Spleen (tissue), 13 donors: ENCODE measurements at places on chromosomes 11 and 22. TPM values are rescaled to one million over a fixed set of nuclear protein-coding genes. Genes with fewer than 3 reads are reported as not detected.
A peak's percentile ranks its signal among the peaks of the same experiment; 100 is the strongest.

Gene FERMT3
- 180 TPM for total RNA-seq

Gene USH1C
- not detected for total RNA-seq

Gene LGALS12
- 1.7 TPM for total RNA-seq

Gene NFRKB
- total RNA-seq = 28.5 TPM

Gene CHRDL2
- not detected for total RNA-seq

Gene GP1BB
- total RNA-seq = 18.0 TPM

Gene E2F8
- total RNA-seq = 2.4 TPM

Gene DDI1
- total RNA-seq = not detected

Gene PIWIL4
- total RNA-seq = 5.0 TPM

Gene MMP12
- 9.9 TPM for total RNA-seq

Gene ACTN3
- not detected for total RNA-seq

Gene DNAJB7
- total RNA-seq = not detected

DNA sequence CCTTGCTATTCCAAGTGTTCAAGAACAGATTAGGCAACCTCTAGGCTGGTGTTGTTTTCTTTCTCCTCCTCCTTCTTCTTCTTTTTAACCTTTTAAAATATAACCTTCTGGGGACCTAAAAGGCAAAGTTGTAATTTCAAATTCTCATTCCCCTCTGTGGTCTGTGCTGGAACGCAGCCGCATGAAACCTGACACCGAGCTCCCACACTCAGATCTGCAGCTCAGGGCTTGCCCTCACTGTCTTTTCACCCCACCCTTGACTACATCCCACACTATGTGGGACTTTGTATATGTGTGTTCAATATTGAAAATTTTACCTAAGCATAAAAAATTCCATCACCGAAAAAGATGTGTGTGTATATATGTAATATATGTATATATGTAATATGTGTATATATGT lies 62.0 kb upstream of the ARHGAP42 start:
- DNase-seq = no peak

GRCh38 chr22:36331912-36332622 lies 55.7 kb downstream of the MYH9 start:
- DNase-seq = peak; percentile 95

- no peak for DNase-seq
Observed at GRCh38 chr11:28123151-28123581, 15.0 kb downstream of the METTL15 start.

- DNase-seq = no peak
Observed at GRCh38 chr11:112516261-112516660, 255.6 kb upstream of the PLET1 start.

- DNase-seq = peak; percentile 64
Observed at GRCh38 chr22:20406686-20407408, 12.9 kb downstream of the ZNF74 start.

GRCh38 chr11:59009661-59010060 lies 70.4 kb downstream of the GLYATL1 start:
- DNase-seq = no peak

DNA sequence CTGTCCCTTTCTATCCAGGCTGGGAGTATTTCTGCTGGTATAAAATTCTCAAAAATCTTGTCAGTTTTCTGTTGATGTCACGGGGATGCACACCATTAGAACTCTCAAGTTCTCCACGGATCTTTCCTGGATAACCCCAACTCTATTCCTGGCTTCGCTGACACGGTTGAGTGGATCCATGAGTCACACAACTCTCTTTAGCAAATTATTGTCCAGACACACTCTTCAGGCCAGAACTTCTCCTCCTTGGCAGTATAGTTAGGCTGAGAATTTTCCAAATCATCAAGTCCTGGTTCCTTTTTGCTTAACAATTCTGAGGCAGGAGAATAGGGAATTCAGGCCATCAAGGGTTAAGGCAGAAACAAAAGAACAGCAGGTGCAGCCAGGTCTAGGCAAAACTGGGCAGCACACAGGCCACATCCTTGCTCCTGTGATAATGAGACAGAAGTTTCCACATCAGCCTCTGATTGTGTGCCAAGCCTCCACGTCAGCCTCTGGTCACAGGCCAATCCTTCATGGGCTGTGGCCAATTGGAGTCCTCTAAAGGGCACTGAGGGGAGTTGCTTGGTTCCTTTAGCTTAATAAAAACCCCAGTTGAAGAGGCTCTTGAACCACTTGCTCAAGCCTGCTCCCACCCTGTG lies 5.7 kb upstream of the ACAT1 start:
- DNase-seq = no peak

DNA sequence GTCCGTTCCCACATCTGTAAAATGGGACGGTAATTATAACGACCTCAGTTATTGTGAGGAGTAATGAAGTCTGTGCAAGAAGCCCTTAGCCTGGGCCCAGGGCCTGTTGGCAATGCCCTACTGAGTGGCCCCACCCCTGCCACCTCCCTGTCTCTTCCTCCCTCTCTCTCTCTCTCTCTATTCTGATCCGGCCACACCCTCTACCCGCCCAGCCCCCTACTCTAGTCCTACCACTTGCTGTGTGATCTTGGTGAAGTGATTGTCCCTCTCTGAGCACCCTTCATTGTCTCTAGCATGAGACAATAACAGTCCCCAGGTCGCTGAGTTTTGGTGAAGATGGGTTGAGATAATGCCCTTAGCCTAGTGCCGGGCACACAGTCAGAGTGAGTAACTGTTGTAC lies 7.4 kb upstream of the SEC14L6 start:
- no peak for DNase-seq

GRCh38 chr11:128692753-128693415 lies 988 bp upstream of the FLI1 start:
- peak; percentile 92 for DNase-seq

GRCh38 chr11:125426818-125427528 lies 69.1 kb downstream of the FEZ1 start:
- DNase-seq = no peak

DNA sequence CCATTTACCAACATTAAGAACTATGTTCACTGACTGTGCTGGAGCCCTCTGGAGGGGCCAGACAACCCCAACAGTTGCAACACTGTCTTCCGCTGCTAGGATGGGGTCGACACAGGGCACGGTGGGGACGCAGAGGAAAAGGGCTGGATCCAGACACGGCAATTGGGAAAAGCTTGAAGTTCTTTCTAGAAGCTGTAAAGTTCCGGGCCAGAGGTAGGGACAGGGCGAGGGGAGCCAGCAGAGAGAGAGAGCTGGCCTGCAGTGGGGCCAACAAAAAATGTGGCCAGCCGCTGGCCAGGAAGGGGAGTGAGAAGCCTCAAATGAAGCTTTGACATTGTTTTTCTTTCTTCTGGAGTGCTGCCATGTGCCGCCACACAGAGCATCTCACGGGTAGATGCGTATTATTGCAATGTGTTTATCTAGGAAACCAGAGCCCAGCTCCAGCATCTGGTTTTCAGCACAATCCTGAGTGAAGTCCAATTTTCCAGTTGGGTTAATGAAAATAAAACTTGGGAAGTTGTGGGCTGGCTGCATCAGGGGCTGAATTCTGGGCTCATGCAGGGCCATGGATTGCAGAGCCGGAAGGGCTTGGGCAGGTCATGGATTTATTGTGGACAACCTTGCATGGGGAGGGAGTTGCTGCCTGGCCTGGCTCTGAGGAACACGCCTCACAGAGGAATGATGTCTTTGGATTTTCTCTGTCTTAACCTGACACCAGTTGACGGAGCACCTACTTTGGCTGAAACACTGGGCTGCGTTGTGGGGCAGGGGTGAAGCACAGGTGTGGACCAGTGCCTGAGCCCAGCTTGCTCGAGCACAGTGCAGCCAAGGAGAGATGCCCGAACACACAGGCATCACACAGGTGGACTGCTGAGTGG lies 67.6 kb upstream of the AMPD3 start:
- DNase-seq = no peak

- peak; percentile 17 for DNase-seq
Observed at GRCh38 chr11:47924184-47924691, 56.1 kb upstream of the PTPRJ start.

DNA sequence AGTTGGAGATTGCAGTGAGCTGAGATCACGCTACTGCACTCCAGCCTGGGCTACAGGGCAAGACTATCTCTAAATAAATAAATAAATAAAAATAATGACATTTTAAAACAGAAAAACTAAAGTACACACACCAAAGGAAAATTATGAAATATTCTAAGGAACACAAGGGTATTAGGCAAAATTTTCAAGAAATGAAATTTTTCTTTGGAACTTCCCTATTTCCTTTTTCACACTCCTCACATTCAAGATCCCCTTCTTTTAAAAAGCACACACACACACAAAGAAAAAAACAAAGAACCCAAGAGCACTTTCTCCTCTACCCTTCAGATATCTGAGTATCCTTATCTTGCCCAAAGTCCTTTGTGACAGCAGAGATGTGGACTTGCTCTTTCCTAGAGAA lies 92.8 kb downstream of the CCDC73 start:
- no peak for DNase-seq

GRCh38 chr11:32110795-32111194 lies 19.9 kb downstream of the RCN1 start:
- DNase-seq = no peak

DNA sequence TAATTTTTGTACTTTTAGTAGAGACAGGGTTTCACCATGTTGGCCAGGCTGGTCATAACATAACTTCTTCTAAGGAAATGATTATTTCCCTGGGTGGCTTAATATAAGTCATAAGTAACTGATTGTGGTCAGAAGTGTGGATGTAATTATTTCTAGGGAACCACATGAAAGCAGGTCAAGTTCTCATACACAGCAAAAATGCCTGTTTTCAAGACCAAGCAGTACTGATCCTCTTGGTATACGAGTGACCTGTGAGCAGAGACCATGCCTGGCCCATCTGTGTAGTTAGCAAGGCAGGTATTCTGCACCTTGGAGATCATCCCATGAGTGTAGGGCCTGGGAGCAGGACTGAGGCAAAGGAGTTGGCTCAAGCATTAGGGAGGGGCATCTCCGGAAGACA lies 32.5 kb upstream of the NUCB2 start:
- DNase-seq = no peak

GRCh38 chr11:3986301-3986700 lies 108.3 kb upstream of the RRM1 start:
- DNase-seq = no peak

- no peak for DNase-seq
Observed at GRCh38 chr22:30841273-30841672, 127.3 kb downstream of the MORC2 start.

- no peak for DNase-seq
Observed at GRCh38 chr11:111427471-111427912, 48.4 kb upstream of the POU2AF1 start.

- no peak for DNase-seq
Observed at GRCh38 chr11:12604557-12605153, 69.6 kb upstream of the TEAD1 start.

- DNase-seq = peak; percentile 55
Observed at GRCh38 chr11:76793391-76794291, 10.5 kb downstream of the TSKU start.

GRCh38 chr22:42719656-42720262 lies 911 bp downstream of the A4GALT start:
- DNase-seq = no peak

- DNase-seq = no peak
Observed at GRCh38 chr11:131079036-131079435, 162.8 kb upstream of the SNX19 start.

DNA sequence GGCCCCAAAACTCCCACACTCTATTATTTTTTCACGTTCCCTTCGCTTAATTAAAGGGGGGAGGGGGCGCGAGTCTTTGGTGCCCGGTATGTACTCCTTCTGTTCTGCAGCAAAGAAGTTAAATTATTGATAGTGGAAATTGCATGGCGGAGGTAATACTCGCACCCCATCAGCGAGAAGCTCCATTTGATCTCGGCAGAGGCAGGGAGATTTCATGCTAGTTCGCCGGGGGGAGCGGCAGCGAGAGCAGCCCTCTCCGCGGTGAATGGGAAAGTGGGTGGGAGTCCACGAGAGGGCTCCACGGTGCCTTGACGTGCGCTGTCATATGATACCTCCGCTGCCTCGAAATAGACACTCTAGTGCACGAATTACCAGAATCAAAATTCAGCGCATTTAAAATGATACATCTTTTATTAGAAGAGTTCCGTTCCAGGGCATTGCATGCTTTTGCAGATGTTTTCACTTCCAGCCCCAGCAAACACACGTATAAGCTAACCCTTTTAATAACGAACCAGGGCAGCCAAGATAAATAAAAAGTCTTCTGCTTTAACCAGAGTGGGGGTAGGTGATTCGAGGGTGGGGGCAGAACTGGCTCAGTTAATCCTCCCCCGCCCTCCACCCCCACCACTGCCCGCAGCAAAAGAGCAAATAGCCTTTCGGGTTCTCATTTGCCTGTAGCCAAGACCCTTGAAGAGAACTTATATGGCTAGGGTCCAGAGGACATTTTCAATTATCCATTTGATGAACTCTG lies 1.3 kb upstream of the BDNF start:
- DNase-seq = no peak

- no peak for DNase-seq
Observed at GRCh38 chr11:134801570-134801969, 389.5 kb upstream of the B3GAT1 start.

GRCh38 chr11:11243209-11243589 lies 109.9 kb downstream of the CSNK2A3 start:
- DNase-seq = no peak

DNA sequence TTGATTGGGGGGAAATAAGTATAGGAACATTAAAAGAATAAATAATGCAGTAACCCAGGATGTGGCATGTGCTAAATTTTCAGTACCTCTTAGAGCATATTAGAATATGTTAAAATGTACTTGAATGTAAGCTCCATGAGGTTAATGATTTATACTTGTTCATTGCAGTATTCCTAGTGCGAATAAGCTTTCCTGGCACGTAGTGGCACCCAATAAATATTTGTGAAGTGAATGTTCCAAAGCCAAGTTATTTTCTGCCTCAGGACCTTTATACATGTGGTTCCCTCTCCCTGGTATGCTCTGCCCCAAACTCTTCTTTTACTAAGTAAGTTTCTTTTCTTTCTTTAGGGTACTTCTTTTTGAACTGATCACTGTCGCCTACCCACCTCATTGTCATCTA lies 118.8 kb downstream of the DBX1 start:
- no peak for DNase-seq

DNA sequence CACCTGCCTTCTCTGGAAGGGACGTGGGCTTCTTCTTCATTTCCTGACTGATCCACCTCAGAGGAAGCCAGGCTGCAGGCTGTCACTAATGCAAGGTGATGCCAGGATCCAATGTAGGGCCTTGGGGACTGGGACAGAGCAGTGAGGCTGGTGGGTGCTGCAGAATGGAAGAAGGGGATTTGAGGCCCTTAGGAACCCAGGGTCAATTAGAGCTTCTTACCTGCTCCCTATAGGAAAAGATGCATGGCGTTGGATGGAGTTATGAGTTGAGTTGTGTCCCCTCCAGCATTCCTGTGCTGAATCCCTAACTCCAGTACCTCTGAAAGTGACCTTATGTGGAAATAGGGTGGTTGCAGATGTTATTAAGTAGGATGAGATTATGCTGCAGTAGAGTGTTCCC lies 190.4 kb downstream of the MIAT start:
- DNase-seq = no peak

DNA sequence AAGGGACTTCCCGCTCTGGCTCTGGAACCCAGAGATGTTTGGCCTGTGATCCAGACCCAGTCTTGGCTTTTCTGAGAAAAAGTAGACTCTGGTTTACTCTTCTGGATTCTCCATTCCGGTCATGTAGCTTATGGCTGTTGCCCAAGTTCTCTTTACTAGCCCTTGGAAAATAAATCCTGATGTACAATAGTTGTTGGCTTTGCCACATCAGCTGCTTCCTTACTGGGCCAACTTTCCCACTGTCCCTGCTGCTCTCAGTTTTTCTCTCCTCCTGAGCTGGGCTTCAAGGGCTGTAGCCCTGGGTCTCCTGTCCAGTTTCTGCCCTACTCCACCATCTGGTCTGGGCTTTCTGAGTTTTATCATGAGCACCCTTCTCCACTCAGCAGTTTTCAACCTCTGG lies 12.5 kb downstream of the PATZ1 start:
- DNase-seq = no peak

- no peak for DNase-seq
Observed at GRCh38 chr11:85540635-85541205, 86.4 kb downstream of the DLG2 start.
